Upper lobe of right lung (tissue), 1 donor: ENCODE measurements at places on chromosomes 6 and 20.

DNA sequence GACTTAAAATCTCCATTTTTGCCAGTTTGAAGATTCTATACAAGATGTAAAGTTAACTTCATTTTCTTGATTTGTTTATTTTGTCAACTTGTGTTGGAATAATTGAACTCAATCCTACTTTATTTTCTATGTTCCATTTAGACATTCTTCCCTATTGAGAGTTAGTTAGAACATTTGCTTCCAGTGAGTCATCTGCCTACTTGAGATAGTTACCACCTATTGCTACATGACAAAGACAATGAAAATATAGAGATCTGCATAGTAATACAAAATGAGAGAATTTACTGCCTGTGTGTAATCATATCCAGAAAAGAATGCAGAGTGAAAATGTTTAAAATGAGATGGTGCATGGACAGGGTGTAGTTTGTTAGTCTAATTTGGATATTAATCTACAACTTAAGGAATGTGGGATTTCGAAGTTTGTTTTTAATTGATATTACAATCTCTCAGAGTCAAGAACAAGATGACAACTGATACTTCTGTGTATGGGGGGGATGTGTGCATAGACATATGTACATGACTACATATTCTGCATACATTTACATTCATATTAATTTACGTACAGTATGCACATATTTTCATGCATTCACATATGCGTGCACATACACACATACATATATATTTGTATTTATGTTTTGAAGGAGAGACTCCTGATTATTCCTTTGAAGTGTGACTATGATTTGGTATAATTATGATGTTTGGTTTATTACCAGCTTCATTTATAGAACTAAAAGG lies 420.1 kb downstream of the NKAIN2 start:
- H3K27me3 ChIP-seq, result no peaks in the 10 kb centered on the region
- H3K4me3 ChIP-seq, result no peak overlapping the region
- H3K27ac ChIP-seq, result no peak overlapping the region
- no peaks in the 10 kb centered on the region for H3K4me1 ChIP-seq
- H3K36me3 ChIP-seq, result no peaks in the 10 kb centered on the region

DNA sequence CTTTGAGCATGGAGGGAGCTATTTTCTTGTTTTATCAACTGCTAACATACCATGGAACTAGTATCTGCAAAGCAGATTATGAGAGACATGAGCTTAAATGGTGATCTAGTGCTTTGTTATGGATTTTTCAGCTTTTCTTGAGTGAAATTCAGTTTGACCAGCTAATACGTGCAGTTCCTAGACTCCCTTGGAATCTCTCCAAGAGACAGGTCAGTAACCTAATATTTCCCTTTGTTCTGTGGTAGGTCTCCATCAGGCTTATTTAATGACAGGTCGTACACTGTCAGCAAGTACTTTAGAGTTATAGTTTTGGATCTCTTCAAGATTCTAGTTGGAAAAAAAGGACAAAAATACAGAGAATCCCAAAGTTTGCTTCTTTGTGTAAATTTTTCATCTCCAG lies 43.9 kb downstream of the HDAC2 start:
- H3K27ac ChIP-seq, result no peak overlapping the region
- peaks cover 22% of the 10 kb centered on the region for H3K4me1 ChIP-seq
- no peaks in the 10 kb centered on the region for H3K27me3 ChIP-seq
- H3K4me3 ChIP-seq, result no peak overlapping the region

GRCh38 chr6:20688710-20689500 lies 154.6 kb downstream of the CDKAL1 start:
- H3K4me1 ChIP-seq, result no peaks in the 10 kb centered on the region
- no peaks in the 10 kb centered on the region for H3K36me3 ChIP-seq
- no peak for DNase-seq
- H3K4me3 ChIP-seq, result no peak overlapping the region

GRCh38 chr20:50478162-50478990 lies 31.8 kb upstream of the PTPN1 start:
- H3K4me3 ChIP-seq, result no peak overlapping the region
- no peak overlapping the region for H3K27ac ChIP-seq
- no peaks in the 10 kb centered on the region for H3K27me3 ChIP-seq
- H3K36me3 ChIP-seq, result no peaks in the 10 kb centered on the region
- peaks cover 3% of the 10 kb centered on the region for H3K4me1 ChIP-seq

GRCh38 chr6:45478240-45478639 lies 100.5 kb upstream of the SUPT3H start:
- H3K36me3 ChIP-seq, result no peaks in the 10 kb centered on the region
- no peak overlapping the region for H3K4me3 ChIP-seq
- no peak overlapping the region for H3K27ac ChIP-seq
- peaks cover 8% of the 10 kb centered on the region for H3K4me1 ChIP-seq
- DNase-seq, result no peak
- H3K27me3 ChIP-seq, result no peaks in the 10 kb centered on the region

DNA sequence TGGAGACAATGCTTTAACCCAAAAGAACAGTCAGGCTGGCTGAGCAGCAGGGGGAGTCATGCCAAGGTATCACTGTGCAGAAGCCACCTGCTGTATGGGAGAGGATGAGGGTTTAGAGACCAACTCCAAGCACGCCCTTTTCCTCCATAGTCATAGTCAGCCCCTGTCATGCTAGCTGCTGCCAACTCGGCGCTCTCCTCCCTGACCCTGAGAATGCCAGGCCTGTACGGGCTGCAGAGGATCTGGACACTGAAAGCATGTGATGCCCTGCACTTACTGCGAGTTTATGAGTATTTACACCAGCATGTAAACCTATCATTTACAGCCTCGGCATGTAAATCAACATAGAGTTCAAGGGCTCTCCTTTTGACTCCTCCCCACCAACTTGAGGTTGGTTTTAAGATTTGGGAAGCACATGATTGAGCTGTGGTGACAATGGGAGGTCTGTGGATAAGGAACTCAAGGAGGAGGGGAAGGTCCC lies 11.7 kb upstream of the SCUBE3 start:
- no peaks in the 10 kb centered on the region for H3K4me1 ChIP-seq
- H3K27me3 ChIP-seq, result peaks cover 5% of the 10 kb centered on the region
- H3K36me3 ChIP-seq, result no peaks in the 10 kb centered on the region
- no peak overlapping the region for H3K4me3 ChIP-seq
- no peak overlapping the region for H3K27ac ChIP-seq

GRCh38 chr20:45836841-45837240 lies 3.2 kb downstream of the SNX21 start:
- H3K36me3 ChIP-seq, result peaks cover 33% of the 10 kb centered on the region
- H3K4me3 ChIP-seq, result no peak overlapping the region
- no peaks in the 10 kb centered on the region for H3K27me3 ChIP-seq

DNA sequence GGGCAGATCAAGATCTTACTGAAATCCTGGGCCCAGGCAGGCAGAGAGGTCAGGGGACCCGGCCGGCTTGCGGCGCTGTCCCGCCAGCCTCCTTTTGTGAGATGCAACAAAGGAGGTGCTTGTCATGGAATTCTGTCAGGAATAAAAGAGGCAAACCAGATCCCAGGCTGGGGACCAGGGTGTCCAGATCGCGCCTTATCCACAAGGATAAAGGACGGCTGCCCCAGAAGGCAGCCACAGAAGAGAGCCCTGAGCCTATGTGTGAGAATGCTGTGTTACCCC lies 42.6 kb upstream of the CDH22 start:
- peaks cover 29% of the 10 kb centered on the region for H3K36me3 ChIP-seq
- H3K27me3 ChIP-seq, result no peaks in the 10 kb centered on the region
- H3K4me3 ChIP-seq, result no peak overlapping the region
- no peak overlapping the region for H3K27ac ChIP-seq
- no peak for DNase-seq

DNA sequence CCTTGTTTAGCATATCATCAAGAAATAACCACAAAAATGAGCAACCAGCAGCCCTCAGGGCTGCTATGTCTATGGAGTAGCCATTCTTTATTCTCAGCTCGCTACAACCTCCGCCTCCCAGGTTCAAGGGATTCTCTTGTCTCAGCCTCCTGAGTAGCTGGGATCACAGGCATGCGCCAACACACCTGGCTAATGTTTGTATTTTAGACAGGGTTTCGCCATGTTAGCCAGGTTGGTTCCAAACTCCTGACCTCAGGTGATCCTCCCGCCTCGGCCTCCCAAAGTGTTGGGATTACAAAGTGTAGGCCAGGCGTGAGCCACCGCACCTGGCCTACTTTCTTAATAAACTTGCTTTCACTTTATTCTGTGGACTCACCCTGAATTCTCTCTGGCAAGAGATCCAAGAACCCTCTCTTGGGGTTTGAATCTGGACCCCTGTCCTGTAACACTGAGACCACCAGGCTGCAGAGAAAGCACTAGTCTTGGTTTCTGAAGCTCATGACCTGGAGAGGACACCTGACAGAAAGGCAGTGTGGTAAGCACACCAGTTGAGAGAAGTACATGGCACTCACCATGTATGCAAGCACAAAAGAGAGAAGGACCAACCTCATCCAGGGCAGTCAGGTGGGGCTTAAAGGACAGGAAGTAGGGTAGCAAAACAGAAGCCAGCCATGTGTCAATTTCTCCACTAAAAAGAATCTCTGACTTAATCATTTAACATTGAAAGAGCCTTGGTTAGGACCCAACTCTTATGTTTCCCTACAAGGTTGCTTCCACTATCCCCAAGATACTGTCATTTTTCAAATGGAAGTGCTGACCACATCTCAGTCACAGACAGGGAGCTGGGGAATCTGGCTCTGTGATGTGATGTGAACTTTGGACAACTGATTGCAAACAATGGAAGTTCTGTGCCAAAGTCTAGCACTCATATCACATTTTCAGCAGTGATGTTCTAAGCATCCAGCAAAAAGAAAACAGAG lies 97.4 kb upstream of the DST start:
- H3K4me3 ChIP-seq, result no peak overlapping the region
- no peak overlapping the region for H3K27ac ChIP-seq
- no peak for DNase-seq
- no peaks in the 10 kb centered on the region for H3K36me3 ChIP-seq

GRCh38 chr6:85754894-85755293 lies 112.2 kb upstream of the SYNCRIP start:
- H3K27me3 ChIP-seq, result no peaks in the 10 kb centered on the region
- no peak overlapping the region for H3K4me3 ChIP-seq
- no peaks in the 10 kb centered on the region for H3K4me1 ChIP-seq
- H3K27ac ChIP-seq, result no peak overlapping the region

GRCh38 chr6:32176476-32177182 lies 745 bp upstream of the AGPAT1 start:
- peaks cover 15% of the 10 kb centered on the region for H3K36me3 ChIP-seq
- DNase-seq, result no peak
- peak overlapping the region; percentile 98 for H3K27ac ChIP-seq
- no peaks in the 10 kb centered on the region for H3K27me3 ChIP-seq

DNA sequence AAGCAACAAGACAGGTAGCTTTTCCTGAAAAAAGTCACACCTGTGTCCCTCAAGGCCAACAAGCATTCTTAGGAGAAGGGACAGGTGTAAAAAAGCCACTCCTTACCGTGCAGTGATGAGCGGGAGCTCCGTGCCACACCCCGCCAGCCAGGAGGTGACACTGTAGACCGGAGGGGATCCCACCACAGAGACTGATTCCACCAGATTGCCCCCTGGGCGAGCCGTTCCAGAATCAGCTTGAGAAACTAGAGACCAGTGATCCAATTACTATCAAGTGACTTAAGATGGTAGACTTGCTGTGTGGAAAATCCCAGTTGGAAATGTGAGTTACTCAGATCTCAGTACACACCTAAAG lies 37.4 kb downstream of the PKHD1 start:
- no peaks in the 10 kb centered on the region for H3K36me3 ChIP-seq
- H3K27me3 ChIP-seq, result peaks cover 10% of the 10 kb centered on the region
- no peak overlapping the region for H3K27ac ChIP-seq
- no peak overlapping the region for H3K4me3 ChIP-seq
- no peak for DNase-seq

GRCh38 chr20:22825546-22825945 lies 209.6 kb upstream of the SSTR4 start:
- H3K4me1 ChIP-seq, result no peaks in the 10 kb centered on the region
- DNase-seq, result no peak
- H3K27me3 ChIP-seq, result no peaks in the 10 kb centered on the region

GRCh38 chr6:156175971-156176421 lies 601.2 kb upstream of the ARID1B start:
- no peaks in the 10 kb centered on the region for H3K36me3 ChIP-seq
- H3K27me3 ChIP-seq, result no peaks in the 10 kb centered on the region
- no peak for DNase-seq
- no peaks in the 10 kb centered on the region for H3K4me1 ChIP-seq

DNA sequence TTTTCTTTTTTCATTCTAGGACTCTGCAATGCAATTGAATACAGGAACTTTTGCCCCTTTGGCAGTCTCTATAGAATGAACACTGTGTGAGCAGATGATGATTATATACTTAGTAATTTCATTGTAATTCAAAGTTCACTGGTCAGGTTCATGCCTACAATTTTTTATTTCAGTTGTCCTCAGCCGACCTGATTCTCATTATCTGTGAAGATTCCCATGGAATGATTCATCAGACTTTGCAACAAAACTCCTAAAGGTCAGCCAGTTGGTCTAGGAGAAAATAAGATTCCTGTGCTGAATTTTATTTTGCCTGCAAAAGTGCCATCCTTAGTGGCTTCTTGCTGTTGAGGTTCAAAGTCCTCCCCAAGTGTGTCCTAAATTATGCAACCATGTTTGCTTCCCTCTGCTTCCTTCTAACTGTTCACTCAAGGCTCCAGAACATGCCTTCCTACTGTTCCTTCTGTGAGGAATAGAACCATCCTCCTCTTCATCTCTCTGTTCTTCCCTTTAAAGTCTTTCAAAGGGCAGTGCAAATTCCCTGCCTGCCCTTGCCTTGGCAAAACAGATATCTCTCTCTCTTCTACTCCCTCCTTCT lies 194.2 kb upstream of the CNR1 start:
- H3K4me1 ChIP-seq, result no peaks in the 10 kb centered on the region
- DNase-seq, result no peak
- H3K27me3 ChIP-seq, result no peaks in the 10 kb centered on the region
- no peak overlapping the region for H3K27ac ChIP-seq
- no peaks in the 10 kb centered on the region for H3K36me3 ChIP-seq
- H3K4me3 ChIP-seq, result no peak overlapping the region

- H3K27ac ChIP-seq, result no peak overlapping the region
- no peak overlapping the region for H3K4me3 ChIP-seq
- H3K4me1 ChIP-seq, result no peaks in the 10 kb centered on the region
- H3K36me3 ChIP-seq, result no peaks in the 10 kb centered on the region
- H3K27me3 ChIP-seq, result no peaks in the 10 kb centered on the region
- DNase-seq, result no peak
These were observed 60.4 kb upstream of the RSPO3 start for GRCh38 chr6:127058027-127058426.

DNA sequence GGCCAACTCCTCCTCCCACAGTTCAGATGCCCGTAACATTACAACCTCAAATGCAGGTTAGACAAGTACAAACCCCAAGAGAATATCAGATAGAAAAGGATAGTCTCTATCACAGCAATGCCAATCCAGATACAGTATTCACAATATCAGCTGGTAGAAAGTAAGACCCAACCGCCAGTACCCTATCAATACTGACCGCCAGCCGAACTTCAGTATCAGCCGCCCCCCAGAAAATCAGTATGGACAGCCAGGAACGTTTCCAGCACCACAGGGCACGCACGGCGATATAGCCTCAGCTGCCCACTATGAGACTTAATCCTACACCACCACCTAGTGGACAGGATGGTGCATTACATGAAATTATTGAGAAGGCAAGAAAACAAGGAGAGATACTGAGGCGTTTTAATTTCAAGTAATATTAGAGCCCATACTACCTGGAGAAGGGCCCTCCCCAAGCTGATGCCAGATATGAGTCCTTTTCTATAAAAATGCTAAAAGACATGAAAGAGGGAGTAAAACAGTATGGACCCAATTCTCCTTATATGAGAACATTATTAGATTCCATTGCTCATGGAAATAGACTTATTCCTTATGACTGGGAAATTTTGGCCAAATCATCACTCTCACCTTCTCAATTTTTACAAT lies 17.6 kb upstream of the EIF2S2 start:
- H3K36me3 ChIP-seq, result no peaks in the 10 kb centered on the region
- no peak overlapping the region for H3K4me3 ChIP-seq
- no peaks in the 10 kb centered on the region for H3K27me3 ChIP-seq

GRCh38 chr6:63563235-63563634 lies 9.0 kb upstream of the LOC128125822 start:
- H3K4me1 ChIP-seq, result no peaks in the 10 kb centered on the region
- no peak for DNase-seq
- H3K4me3 ChIP-seq, result no peak overlapping the region
